ENCODE measurements at places on chromosomes 1 and 21. TPM values are rescaled to one million over a fixed set of nuclear protein-coding genes. Genes with fewer than 3 reads are reported as not detected.

Gene STUM
- polyA plus RNA-seq: 13.4 TPM

Gene KLF17
- polyA plus RNA-seq: not detected

Gene CD1C
- polyA plus RNA-seq: 0.59 TPM

Gene CDA
- polyA plus RNA-seq: 0.27 TPM

Gene PKP1
- 13.6 TPM for polyA plus RNA-seq

Gene RPE65
- 0.09 TPM for polyA plus RNA-seq

Gene CLCA4
- not detected for polyA plus RNA-seq

Gene CRABP2
- 253 TPM for polyA plus RNA-seq

Gene SEMA4A
- 3.3 TPM for polyA plus RNA-seq

Gene EEIG2
- polyA plus RNA-seq: 10.1 TPM

Gene DIO1
- polyA plus RNA-seq: not detected

Gene TRIM62
- 7.9 TPM for polyA plus RNA-seq

Gene LPAR3
- polyA plus RNA-seq: 0.23 TPM

Gene MAP10
- polyA plus RNA-seq: 3.1 TPM

Gene TFF2
- polyA plus RNA-seq: not detected

Gene C1orf116
- 0.10 TPM for polyA plus RNA-seq

Gene FAM151A
- polyA plus RNA-seq: 0.34 TPM

Gene ARTN
- polyA plus RNA-seq: 0.92 TPM

Gene TMOD4
- polyA plus RNA-seq: 24.3 TPM
